ENCODE measurements at places on chromosomes 2 and 18. TPM values are rescaled to one million over a fixed set of nuclear protein-coding genes. Genes with fewer than 3 reads are reported as not detected.

SCYGR4 gene
- total RNA-seq: not detected

COL4A4 gene
- total RNA-seq: under 0.01 TPM

MYL1 gene
- not detected for total RNA-seq

MC5R gene
- not detected for total RNA-seq

MDH1B gene
- total RNA-seq: not detected

THSD7B gene
- not detected for total RNA-seq

SGO2 gene
- total RNA-seq: 20.2 TPM

Data from hair follicular keratinocyte (primary cell).